ENCODE measurements at places on chromosomes 3 and 15.

- DNase-seq: no peak
These were observed 71.5 kb downstream of the SLC12A8 start for GRCh38 chr3:125140818-125141595.

DNA sequence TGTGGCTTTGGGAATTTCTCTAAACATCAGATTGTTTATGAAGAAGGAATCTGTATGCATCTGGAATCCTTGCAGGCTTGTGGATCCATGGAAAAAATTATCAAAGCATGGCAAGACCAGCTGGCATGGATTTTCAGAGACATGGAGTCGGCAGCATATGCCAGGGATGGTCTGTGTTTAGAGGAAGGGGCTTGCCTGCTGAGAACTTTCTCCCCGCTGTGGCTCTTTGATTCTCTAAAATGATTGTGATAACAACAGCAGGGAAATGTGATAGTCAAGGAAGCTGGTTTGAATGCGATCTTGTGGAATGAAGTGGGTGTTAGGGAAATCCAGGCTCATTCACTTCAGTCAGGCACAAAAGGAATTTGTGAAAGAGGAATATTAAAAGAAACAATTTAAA lies 245.7 kb upstream of the THRB start:
- no peak for DNase-seq

- no peak for DNase-seq
These were observed 66.6 kb downstream of the ARPP21 start for GRCh38 chr3:35705904-35706303.

DNA sequence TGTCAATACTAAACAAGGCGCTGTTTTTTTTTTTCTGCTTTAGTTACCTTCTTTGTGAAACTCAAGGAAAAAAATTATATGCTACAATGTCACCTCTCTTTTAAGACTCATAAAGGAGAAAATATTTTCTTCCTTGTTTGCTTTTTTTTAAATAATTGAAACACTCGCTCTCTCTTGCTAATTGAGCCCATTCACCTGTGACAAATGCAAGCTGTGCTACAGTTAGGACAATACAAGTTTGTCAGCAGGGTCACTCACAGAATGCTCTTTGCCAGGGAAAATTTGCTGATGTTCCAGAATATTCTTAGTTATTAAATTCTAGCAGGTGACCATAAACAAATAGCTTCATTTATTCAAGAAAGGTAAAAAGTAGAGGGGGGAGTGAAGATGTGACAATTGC lies 375.9 kb upstream of the DPPA4 start:
- no peak for DNase-seq

DNA sequence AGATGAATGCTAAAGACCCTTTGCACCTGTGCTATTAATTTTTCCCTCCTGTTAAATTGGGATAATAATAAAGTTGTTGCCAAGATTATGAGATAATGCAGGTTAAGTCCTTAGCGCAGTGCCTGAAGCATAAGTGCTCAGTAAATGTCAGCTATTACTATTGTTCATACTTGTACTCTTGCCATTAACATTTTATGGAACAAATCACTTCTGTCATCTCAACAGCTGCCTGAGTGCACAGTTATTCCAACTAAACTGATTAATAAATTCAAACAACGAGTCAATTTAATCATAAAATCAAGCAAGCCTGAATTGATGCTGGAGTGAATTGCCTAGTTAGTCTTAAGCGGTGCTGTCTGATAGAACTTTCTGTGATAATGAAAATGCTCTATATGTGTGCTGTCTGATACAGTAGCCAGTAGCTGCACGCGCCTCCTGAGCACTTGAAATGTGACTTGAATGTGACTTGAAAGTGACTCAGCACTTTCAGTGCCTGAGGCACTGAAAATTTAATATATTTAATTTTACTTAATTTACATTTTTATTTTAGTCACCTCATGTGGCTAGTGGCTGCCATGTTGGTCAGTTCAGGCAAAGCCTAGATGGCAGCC lies 198.7 kb upstream of the PFN2 start:
- DNase-seq: no peak

DNA sequence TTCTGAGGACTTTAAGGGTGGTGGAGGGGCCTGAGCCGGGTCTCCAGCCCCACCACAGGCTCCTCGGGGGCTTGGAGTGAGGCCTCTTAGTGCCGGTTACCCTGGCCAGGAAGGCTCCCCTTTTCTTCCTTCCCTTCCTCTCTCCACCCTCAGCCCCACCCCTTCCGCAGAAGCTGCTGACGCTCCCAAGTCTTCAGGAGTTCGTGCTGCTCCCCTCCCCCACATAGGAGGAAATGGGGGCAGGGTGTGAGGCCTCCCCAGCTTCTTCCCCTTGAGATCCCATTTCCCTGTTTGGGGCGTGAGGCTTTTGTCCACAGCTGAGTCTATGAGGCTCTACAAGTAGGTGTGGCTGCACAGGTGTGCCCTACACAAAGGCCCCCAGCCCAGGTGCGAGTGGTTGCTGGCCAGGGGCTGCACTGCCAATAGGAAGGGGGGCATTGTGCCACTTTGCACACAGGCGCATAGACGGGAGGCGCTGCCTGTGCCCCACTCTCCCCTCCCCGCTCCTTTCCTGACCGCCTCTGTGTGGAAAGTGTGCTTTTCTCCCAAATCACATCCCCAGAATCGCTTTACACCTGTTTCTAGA lies 915 bp upstream of the CALML4 start:
- DNase-seq: no peak

DNA sequence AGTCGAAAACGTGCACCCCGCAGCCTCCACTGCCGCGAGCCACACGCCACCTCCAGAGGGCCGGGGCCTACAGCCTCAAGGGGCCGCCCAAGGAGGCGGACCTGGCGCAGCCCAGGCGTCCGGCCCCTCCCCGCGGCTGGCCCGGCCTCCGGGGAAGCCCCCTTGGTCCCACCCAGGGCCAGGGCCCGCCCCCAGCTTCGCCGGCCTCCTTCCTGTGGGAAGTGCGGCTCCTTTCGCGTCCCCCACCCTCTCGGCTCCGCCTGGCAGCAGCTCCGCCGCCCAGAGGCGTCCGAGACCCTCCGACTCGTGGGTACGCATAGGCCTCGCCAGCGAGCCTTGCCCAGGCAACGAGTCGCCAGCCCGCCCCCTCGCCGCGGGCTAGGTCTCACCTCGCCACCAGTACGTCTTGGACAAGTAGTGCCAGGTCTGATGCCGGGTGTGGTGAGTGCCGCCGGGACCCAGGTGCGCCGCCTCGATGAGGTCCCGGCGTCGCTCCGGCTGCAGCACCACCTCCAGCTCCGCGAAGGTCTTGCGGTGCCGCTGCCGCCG lies 642 bp downstream of the ZBTB11 start:
- peak; percentile 90 for DNase-seq

- no peak for DNase-seq
These were observed 31.3 kb upstream of the LYSMD4 start for GRCh38 chr15:99764522-99764921.

GRCh38 chr3:15342246-15342645 lies 9.9 kb upstream of the SH3BP5 start:
- no peak for DNase-seq

GRCh38 chr3:147497286-147497685 lies 88.1 kb downstream of the ZIC1 start:
- DNase-seq: no peak

- peak; percentile 15 for DNase-seq
These were observed 14.5 kb downstream of the RLBP1 start for GRCh38 chr15:89206908-89207331.

DNA sequence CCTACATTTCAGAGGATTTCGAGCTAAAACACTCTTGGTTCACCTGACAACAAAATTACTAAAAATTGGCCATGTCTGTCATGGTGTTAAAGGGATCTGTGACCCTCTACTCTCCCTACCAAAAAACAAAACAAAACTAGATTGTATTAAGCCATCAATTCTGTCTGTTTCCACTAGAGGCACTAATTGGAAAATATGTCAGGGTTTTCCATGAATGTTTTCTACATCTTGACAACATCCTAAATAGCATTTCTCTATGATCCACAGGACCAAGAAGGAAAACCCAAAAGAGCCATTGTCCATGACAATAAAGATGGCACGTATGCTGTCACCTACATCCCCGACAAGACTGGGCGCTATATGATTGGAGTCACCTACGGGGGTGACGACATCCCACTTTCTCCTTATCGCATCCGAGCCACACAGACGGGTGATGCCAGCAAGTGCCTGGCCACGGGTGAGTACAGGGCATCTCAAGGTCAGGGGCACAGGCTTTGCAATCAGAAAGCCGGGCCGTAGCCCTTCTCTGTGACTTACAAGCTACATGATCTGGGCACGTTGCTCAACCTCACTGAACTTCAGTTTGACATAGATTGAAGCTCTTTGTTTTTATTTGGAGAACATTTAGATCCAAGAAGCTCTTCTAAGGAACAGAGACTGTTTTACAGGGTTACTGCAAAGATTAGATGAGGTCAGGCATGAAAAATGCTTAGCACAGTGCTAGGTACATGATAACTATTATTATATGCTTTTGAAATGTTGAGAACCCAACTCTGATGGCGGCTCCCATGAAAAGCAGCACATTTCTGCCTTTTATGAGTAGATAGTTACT lies 74.8 kb downstream of the DNASE1L3 start:
- DNase-seq: no peak

DNA sequence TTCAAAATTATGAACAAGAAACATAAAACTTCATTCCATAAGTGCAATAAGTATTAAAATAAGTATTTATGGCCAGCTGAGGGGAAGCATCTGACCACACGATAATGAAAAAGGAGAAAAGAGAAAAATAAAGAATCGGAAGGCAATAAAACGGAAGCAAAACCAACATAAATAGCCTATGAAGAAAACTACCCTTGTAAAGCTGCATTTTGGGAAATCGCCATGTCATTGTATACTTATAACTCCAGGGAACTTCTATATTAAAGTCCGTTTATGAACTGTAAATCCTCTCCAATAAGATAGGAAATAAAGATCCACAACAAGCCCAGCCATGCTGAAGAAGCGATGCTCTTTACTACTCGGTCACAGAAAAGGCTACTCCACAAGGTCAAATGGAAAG lies 47.7 kb downstream of the MORC1 start:
- no peak for DNase-seq

- DNase-seq: no peak
These were observed 42.5 kb upstream of the UBE3A start for GRCh38 chr15:25481208-25481859.

- peak; percentile 35 for DNase-seq
These were observed 12.3 kb upstream of the PGPEP1L start for GRCh38 chr15:99019558-99020540.

GRCh38 chr3:78976200-78976599 lies 791.6 kb downstream of the ROBO1 start:
- DNase-seq: no peak

DNA sequence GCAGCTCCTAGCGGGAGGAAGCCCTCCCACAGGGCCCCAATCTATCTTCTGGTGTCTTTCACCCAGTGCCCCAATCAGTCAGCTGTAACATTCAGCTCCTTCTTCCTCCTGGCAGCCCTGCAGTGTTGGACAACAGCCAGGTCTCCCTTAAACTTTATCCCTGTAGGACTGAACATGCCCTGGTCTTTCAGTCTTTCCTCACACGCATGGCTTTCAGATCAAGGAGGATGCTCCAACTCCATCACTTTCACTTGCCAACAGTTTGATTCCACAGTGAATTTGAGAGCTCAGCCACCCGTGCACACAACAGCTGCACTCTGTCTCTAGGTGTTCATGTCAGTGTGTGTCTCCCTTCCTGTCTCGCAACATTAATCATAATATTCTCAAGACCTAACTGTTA lies 28.5 kb upstream of the LRRC34 start:
- no peak for DNase-seq

- no peak for DNase-seq
These were observed 33.5 kb downstream of the BCL2L10 start for GRCh38 chr15:52078876-52079700.

- no peak for DNase-seq
These were observed 27.6 kb downstream of the ZNF592 start for GRCh38 chr15:84775867-84776449.
